ENCODE measurements at places on chromosomes 16 and 17.

DNA sequence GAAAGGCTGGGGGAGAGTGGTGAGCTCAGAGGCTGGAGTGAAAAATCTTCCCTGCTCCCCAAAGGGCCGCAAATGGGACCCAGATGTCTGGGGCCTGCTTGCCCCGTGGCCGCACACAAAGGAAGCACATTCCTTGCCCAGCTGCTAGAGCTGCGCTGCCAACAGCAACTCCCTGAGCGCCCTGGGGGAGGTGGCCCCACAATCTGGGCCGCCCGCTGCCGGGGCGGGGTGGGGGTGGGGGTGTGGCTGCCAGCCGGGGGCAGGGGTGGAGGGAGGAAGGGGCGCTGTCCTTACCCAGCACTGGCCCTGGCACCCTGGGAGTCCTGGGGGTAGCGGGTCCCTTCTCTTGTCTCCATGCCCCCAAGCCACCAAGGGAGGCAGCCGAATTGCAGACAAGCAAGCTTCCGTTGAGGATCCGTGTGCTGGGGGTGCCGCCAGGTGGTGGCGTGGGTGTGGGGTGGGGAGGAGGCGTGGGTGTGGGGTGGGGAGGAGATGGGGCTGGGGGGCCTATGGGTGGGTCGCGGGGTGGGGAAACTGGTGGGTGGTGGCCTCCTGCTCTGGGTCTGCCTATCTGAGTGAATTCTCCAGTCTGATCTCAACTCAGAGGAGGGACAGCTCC lies 48.4 kb upstream of the PABPN1L start:
- DNase-seq: no peak

DNA sequence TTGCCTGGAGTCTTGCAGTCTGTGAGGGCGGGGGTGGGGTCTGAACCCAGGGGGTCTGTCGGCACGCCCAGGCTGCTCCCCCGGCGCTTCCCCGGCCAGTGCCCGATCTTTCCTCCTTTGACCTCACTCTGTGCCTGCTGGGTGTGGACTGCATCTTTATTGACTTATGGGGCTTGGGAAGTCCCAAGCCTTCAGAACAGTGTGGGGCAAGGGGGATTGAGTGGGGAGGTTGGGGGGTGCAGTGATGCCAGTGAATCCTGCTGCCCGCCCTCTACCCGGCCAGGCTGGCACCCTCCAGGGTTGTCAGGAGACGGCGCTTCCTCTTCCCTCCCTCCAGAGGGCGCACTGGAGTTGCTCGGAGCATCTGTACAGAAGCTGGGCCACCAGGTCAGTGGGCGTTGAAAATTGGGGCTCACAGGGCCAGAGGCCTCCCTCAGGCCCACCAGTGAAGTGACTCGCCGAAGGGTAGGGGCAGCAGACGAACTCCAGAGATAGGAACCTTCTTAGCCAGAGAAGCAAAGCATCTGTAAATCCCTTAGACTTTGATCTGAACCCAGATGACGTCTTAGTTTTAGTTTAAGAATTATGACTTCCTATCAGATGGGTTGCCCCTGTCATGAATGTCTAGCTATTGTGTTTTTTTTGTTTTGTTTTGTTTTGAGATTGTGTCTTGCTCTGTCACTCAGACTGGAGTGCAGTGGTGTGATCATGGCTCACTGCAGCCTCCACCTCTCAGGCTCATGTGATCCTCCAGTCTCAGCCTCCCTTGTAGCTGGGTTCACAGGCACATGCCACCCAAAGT lies 184.8 kb upstream of the CIBAR2 start:
- no peak for DNase-seq

GRCh38 chr17:35947156-35947585 lies 3.7 kb upstream of the LYZL6 start:
- DNase-seq: no peak

DNA sequence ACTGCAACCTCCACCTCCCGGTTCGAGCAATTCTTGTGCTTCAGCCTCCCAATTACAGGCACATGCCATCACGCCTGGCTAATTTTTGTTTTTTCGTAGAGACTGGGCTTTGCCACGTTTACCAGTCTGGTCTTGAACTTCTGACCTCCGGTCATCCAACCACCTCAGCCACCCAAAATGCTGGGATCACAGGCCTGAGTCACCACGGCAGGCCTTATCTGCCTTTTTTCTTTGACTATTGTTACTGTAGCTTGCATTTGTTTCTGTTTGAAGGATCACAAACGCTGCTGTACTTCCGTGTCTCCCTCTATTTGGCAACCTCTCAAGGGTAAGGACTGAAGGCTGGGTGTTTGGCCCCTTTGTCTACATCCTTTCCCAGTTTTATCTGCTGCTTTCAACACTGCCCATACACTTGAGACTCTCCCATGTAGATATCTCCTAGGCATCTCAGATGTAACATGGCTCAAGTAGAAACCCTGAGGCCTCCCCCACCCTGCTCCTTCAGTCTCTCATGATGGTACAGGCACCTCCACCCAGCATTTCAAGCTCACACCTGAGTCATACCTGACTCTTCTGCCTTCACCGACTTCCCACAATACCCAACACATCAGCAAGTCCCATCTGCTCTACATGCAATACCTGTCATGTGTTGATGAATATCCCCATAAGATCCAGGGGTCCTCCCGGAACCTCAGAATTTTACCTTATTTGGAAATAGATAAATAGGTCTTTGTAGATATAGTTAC lies 219.0 kb downstream of the CPPED1 start:
- no peak for DNase-seq

DNA sequence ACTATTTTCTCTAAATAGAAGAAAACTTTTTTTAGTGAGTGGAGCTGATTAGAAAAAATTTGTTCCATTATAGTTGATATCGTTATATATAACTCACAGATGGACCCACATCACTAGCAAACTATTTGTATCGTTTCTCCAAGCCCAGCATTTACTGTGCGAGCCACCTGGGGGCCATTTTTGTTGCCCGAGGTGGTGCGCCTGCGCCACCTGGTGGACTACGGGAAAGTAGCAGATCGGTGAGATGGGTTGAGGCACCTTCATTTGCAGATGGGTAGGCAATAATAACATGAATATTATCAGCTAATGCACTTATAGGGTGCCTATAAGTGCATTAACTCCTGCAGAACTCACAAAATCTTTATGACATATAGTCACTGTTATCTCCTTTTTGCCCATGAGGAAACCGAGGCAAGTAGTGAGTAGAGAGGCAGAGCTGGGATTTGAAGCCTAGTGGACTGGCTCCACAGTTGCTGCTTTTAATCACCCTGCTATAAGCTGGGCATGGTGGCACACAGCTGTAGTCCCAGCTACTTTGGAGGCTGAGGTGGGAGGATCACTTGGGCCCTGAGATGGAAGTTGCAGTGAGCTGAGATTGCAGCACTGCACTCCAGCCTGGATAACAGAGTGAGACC lies 23.2 kb upstream of the NTN1 start:
- DNase-seq: no peak

DNA sequence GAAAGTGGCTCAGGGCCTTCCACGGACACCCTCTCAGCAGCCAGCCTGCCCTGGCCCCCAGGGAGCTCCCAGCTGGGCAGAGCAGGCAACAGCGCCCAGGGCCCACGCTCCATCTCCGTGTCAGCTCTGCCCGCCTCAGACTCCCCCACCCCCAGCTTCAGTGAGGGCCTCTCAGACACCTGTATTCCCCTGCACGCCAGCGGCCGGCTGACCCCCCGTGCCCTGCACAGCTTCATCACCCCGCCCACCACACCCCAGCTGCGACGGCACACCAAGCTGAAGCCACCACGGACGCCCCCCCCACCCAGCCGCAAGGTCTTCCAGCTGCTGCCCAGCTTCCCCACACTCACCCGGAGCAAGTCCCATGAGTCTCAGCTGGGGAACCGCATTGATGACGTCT lies 48.3 kb upstream of the LGALS9 start:
- DNase-seq: no peak

Measured in cortex of kidney (tissue), 1 donor.